ENCODE measurements at places on chromosomes 12 and 14.

GRCh38 chr12:54370171-54370730 is 6.0 kb upstream of the GPR84 start:
- no peak for DNase-seq

DNA sequence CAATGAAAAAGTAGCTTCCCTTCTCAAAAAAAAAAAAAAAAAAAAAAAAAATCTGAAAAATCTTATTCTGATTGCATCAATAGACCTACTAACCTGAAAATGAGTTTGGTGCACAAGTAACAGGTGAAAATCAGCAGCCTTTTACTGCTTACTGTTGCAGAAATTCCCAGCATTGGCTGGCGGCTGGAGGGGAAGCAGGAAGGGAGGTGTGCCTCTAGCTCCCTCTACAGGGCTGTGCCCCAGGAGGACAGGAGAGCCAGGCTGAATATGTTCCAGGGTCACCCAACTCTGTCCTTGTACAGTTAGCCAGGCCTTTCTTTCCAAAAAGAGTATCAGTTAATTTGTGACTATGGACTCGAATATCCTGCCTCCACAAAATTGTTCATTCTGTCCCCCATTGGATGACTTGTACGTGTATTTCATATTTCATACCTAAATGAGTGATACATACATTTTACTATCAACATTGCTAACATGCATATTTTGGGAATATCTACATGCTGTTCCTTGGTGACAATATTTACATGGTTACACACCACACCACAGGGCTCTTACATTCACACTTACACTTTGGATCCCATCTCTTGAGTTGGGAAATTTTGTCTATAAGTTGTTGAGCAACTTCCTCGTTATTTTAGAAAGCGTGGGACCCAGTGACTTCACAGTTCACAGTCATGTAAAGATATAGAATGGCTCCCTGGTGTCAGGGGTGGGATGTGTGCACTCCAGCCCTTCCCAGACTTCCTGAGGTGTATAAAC is 124.8 kb downstream of the SAMD4A start:
- DNase-seq, result peak; percentile 38

GRCh38 chr14:92108345-92109254 is 2.2 kb upstream of the ATXN3 start:
- no peak for DNase-seq

- DNase-seq, result no peak
Measured at GRCh38 chr14:25007832-25008231, 42.1 kb downstream of the STXBP6 start.

- DNase-seq, result no peak
Measured at GRCh38 chr12:30047516-30048254, 263.9 kb upstream of the TMTC1 start.

DNA sequence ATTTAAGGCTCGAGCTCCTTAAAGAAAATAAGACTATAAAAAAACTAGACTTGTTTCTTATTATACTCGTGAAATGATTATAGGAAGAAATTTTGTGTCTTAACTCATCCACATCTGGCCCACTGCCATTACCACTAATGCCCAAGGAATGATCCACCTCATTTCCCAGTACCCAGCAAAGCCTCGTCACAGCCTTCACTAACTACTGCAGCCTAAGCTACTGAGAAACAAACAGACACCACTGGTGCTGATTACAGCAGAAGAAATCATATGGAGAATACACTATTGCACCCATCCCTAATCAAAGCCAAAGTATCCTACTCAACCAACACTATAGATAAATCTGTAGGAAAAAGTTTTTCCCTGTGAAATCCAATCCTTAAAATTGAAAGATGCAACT is 205.3 kb upstream of the NAV3 start:
- DNase-seq, result no peak

DNA sequence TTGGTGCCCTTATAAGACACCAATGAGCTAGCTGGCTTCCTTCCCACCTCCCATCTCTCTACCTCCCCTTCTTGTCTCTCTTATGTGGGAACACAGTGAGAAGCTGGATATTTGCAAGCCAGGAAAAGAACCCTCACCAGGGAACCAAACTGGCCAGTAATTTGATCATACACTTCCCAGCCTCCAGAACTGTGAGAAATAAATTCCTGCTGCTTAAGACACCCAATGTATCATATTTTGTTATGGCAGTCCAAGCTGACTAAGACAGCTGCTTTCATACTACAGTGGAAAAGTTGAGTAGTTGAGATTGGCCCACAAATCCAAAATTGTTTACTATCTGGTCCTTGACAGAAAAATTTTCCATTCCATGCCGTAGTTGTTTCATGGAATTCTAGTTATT is 269.0 kb downstream of the KCNH5 start:
- no peak for DNase-seq

GRCh38 chr12:5768581-5769196 is 176.4 kb downstream of the ANO2 start:
- DNase-seq, result no peak

GRCh38 chr12:223841-224240 is 9.9 kb upstream of the SLC6A12 start:
- DNase-seq, result no peak

DNA sequence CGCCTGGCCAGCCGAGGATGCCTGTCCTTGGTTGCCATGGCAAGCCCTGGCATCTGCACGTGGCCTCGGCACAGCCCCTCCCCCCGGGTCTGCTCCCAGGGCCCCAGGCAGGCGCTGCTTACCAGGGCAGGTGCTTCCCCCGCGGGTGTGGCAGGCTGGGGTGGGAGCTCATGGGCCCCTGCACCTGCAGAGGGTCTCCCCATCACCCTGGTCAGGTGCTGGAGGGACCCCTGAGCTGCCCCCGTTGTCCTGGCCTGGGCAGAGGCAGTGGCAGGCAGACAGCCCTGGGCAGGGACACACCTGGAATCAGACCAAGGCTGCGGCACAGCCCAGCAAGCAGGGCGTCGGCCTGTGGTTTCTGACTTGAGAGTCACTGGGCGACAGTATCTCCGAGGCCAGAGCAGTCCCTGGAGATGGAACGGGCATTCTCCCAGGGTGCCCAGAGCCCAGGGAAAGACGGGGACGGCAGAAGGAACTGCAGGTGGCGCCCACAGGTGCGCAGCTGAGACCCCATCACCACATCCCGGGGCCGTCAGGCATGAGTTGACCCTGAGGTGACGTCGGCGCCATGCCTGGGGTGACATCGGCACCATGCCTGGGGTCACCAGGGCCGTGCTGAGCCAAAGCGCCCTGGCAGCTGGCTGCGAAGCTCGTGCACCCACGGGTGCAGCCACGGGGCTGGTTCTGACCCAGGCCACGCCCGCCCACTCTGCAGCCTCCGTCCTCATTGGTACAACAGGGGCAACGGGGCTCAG is 56.1 kb upstream of the FBRSL1 start:
- no peak for DNase-seq

- DNase-seq, result no peak
Measured at GRCh38 chr12:72485017-72485701, 213.0 kb downstream of the TRHDE start.

All from stimulated activated CD8-positive, alpha-beta memory T cell treated with anti-CD3 and anti-CD28 coated beads, Interleukin-2, amount 100 ng/mL, for 48 hours (primary cell).